ENCODE measurements at places on chromosomes 16 and 17.

DNA sequence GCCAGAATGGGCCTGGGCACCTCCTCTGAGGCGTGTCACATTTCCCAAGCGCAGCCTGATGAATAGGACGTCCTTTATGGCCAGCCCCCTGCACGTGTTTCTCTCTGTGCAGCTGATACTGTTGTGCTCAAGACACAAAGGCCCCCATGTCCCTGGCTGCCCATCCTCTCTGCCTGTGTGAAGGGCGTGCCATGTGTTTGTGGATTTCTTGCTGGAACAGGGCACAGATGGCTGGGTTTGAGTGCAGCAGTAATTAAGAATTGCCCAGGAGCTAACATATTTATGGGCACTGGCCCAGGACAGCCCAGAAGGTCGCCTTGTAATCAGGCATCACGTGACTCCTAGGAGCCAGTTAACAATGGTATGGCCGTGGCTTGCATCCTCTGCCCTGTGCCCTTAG is 181.1 kb downstream of the CCDC182 start:
- no peak for DNase-seq

GRCh38 chr17:29546085-29546484 is 20.8 kb downstream of the ABHD15 start:
- DNase-seq = no peak

GRCh38 chr17:681738-682529 is 32.7 kb downstream of the VPS53 start:
- no peak for DNase-seq

- DNase-seq = no peak
Observed at GRCh38 chr17:17498606-17499301, 2.6 kb upstream of the RASD1 start.

GRCh38 chr17:1906662-1907101 is 76.9 kb downstream of the RPA1 start:
- DNase-seq = no peak

DNA sequence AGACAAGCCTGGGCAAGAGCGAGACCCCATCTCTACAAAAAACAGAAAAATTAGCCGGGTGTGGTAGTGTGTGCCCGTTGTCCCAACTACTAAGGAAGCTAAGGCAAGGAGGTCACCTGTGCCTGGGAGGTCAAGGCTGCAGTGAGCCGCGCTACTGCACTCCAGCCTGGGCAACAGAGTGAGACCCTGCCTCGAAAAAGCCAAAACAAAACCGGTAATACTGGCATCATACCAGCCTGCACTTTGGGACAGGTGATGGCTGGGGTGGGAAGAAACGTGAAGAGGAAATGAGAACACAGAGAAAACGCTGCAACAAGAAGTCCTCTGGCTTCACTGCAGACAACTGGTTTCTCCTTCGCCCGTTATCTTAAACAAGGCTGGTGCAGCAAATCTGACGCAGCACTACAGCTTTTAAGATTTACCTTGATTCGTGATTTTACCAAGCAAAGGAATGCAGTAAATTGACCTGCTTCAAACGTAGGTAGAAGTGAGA is 725 bp upstream of the CASC3 start:
- no peak for DNase-seq

DNA sequence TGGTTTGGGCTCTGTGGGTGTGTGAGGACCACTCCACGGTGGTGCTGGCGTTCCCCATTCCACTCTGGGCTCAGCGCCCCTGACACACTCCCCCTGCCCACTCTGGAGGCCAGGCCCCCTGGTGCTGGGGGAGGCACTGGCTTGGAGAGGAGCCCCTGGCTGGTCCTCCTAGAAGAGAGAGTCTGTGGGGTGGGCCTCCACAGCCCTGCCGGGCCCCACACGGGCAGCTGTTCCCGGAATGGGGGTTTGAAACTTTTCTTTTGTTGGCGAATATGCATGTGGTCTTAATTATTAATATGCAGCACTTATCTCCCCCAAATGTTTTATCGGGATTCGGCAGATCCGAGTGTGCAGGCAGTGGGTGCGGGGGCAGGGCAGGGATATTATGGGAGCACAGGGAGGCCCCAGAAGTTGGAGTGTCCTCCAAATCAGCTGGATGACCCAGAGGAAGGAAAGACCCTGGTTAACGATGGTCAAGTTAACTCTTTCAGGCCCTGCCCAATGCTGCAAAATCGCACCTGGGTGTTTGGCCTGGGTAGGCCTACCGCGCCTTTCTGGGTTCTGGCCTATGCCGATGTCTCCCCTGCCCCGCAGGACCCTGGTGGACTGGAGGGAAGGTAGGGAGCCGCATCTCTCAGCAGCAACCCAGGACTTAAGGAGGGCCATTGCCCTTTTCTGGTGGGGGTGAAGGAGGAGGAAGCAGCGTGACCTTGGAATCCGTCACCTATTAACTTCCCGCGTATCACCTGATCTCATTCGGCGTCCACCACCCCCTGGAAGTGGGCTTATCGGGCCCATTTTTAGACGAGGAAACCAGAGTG is 36.0 kb downstream of the TMEM235 start:
- DNase-seq = no peak

- no peak for DNase-seq
Observed at GRCh38 chr16:7638306-7638705, 305.7 kb downstream of the RBFOX1 start.

- no peak for DNase-seq
Observed at GRCh38 chr16:69632828-69633227, 67.1 kb downstream of the NFAT5 start.

GRCh38 chr17:19538095-19539039 is 4.7 kb downstream of the SLC47A1 start:
- DNase-seq = no peak

- no peak for DNase-seq
Observed at GRCh38 chr17:61627658-61628057, 36.6 kb upstream of the NACA2 start.

DNA sequence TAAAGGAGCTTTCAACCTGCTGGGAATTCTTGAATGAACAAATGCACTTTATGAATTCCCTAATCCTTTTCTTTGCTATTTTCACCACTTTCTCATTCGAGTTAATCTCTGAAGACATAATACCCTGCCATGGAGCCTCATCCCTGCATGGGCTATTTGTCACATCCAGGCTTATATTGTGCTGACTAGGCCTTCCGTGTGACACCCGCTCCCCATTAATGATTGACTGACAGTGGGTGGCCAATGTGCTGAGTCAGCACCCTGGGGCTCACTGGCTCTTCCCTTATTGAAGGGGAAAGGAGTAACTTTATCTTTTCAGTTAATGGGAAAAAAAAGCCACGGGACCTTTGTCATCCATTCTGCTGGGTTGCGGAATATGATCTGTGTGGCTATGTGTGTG is 1024.8 kb upstream of the EEF2KMT start:
- no peak for DNase-seq

DNA sequence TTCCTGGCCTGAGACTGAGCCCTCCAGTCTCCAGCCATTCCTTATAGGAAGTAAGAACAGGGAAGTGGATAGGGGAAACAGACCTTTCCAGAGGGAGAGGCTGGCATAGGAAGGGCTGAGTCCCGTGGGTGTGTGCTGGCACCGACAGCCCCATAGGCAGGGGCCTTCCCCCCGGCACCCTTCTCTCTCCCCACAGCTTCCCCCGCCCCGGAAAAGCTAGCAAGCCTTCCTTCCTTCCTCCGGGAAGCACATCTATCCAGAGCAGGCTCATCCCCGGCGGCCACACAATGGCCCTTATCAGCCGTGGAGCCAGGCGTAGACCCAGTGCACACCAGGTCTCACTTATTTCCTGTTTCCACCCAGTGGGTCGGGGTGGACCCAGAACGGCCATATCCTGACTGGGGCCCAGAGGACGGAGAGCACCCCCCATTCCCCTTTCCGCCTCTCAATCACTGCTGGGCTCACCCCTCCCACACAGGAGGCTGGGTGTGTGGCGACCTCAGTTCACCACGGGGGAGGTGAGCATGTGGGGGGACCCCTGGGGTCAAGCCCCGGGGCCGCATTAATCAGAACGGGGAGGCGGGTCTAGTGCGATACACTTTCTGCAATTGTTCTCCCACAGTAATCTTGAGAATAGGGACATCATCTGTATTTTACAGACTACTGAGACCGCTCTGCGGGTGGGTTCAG is 950 bp upstream of the MYO1C start:
- no peak for DNase-seq

DNA sequence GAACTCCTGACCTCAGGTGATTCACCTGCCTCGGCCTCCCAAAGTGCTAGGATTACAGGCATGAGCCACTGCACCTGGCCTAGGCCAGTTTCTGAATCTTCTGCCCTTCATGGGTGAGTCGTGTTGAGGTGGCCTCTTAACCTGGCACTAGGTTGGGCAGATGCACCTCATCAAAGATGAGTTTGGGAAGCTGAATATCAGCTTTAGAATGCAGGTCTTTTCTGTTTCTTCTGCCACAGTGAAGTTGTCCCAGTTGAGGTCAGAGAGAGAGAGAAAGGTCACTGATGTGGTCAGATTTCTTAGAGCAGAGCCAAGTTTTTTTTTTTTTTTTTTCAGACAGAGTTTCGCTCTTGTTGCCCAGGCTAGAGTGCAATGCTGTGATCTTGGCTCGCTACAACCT is 111.3 kb upstream of the WSCD1 start:
- DNase-seq = no peak
